ENCODE measurements at places on chromosomes 3 and 15.

GRCh38 chr3:186471771-186472170 lies 72.4 kb downstream of the CRYGS start:
- DNase-seq, result no peak

DNA sequence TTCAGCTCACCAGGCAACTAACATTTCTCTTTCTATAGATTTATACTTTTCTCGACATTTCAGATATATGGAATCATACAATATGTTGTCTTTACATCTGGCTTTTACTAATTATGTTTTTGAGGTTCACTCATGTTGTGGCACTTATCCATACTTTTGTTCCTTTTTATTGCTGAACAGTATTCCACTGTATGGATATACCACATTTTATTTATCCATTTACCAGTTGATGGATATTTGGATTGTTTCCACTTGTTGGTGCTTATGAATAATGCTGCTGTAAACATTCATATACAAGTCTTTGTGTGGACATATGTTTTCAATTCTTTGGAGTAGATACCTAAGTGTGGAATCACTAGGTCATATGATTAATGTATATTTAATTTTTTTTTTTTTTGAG lies 97.2 kb downstream of the LEKR1 start:
- no peak for DNase-seq

DNA sequence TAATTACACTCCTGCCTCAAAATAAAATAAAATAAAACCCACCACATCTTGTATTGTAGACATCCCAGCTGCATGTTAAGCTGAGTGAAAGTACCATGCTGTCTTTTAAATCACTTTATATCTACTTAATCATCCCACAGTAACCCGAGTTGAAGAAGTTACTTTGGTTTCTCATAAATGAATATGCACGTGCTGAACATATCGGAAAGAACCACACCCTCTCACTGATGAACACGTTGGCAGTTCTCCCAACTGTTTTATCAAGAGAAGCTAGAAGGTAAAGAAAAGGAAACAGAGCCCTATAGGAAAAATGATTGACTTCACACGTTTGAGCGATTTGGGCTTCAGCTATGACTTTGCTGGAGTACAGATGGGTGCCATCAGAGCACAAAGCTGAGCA lies 15.9 kb upstream of the TM4SF19 start:
- no peak for DNase-seq

- peak; percentile 20 for DNase-seq
Measured at GRCh38 chr3:123447749-123448517, 957 bp downstream of the ADCY5 start.

GRCh38 chr15:40593165-40593564 lies 884 bp upstream of the KNL1 start:
- no peak for DNase-seq

DNA sequence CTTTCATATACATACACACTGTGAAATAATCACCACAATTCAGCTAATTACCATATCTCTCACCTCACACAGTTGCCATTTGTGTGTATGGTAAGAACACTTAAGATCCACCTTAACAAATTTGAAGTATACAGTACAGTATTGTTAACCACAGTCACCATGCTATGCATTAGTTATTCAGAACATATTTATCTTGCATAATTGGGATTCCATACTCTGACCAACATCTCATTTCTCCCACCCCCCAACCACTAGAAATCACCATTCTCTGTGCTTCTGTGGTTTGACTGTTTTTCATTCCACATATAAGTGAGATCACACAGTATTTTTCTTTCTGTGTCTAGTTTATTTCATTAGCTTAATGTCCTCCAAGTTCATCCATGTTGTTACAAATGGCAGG lies 247.7 kb upstream of the CTNNB1 start:
- DNase-seq, result no peak

GRCh38 chr3:67437090-67437489 lies 217.3 kb downstream of the SUCLG2 start:
- no peak for DNase-seq

- no peak for DNase-seq
Measured at GRCh38 chr3:54950391-54951003, 22.6 kb upstream of the LRTM1 start.

- DNase-seq, result no peak
Measured at GRCh38 chr15:70059476-70060213, 38.1 kb downstream of the TLE3 start.

DNA sequence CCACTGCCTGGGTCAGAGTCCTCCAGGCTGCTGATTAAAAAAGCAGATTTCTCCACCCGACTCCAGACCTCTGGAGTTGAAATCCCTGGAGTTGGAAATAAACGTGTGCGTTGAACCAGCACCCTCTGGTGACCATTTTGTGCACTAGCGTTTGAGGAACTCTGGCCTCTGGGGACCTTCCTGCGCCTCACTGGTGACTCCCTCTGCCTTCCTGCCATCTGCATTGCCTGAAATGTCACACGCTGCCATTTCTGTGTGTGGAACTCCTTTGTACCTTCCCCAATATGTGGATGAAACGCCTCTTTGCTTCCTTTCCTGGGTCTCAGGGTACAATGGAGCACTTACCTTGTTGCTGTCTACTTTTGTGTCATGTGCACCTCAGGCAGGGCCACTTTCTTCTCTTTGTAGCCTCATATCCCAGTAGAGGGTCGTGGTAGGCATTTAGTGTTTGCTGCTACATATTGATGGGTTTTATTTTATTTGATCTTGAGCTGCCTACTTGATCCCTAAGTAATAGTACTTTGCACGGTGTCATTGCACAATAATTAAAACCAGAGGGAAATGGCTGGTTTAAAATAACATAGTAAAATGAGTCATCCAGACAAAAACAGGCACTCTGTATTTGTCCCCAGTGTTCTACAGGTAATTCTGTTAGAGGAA lies 56.8 kb downstream of the GPR171 start:
- DNase-seq, result peak; percentile 26

DNA sequence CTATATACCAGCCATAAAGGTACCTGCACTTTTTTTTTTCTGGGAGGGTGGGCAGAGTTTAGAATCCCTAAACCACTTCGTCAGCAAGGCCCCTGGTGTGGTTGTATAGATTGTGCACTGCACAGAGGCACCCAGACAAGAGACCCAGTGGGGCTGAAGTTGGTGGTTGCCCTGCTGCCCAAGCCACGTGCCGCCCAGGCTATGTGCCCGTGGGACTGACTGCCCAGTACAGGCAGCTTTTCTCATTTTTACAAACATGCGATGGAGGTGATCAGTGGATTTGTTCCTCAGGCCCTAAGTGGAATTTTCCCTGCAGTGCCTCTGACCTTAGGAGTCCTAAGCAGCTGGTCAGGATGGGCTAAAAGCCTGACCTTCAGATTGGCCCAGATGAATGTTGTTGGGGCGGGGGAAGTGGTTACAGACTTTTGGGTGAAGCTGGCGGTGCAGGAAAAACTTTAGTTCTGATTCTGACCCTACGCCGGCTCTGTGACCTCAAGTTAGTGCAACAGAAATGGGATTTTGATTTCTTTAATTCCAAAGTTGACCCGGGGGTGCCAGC lies 34.9 kb upstream of the LIMD1 start:
- no peak for DNase-seq

DNA sequence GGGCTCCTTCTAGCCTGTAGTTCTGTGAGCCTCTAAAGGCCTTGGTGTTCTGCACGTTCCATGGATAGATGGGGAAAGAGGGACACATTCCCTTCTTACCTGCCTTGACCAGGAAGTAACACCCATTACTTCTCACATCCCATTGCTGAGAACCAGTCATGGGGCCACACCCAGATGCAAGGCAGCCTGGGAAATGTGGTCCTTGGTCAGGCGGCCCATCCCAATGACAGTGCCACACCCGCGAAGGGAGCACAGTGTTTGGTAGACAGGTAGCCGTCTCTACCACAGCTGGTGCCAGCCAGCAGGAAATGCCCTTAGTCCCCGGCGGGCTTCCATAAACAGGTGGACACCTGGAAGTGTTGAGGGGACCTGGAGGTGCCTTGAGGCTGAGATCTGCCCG lies 23.2 kb upstream of the LCTL start:
- no peak for DNase-seq

GRCh38 chr3:37279856-37280255 lies 105.5 kb upstream of the LRRFIP2 start:
- DNase-seq, result no peak

GRCh38 chr15:69114331-69114928 lies 46.0 kb upstream of the GLCE start:
- no peak for DNase-seq

DNA sequence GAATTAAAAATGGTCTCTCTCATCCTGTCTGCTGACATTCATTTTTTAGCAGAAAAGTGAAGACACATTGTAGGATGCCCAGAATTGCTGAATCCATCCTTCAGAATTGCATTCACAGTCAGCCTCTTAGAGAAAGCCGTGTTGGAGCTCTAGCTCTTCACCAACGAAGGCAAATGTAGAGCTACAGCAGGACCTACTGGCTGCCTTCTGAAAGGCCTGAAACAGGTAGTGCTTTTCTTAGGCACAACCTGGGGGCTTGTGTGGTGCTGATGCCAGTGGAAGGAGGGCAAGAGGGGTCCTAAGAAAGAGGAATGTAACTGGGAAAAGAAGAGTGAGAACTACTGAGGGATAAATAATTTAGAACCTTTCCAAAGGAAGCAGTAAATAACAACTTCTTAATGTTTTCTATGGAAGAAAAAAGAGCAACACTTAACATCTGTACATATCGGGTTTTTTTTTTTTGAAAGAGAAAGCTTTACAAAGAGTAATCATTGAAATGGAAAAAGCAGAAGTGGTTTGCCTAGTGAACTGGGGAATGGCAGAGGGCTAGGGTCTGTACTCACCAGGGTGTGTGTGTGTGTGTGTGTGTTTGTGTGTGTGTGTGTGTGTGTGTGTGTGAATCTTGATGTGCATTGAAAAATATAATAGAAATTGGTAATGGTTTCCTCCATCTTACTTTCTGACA lies 297.8 kb downstream of the SATB1 start:
- no peak for DNase-seq

DNA sequence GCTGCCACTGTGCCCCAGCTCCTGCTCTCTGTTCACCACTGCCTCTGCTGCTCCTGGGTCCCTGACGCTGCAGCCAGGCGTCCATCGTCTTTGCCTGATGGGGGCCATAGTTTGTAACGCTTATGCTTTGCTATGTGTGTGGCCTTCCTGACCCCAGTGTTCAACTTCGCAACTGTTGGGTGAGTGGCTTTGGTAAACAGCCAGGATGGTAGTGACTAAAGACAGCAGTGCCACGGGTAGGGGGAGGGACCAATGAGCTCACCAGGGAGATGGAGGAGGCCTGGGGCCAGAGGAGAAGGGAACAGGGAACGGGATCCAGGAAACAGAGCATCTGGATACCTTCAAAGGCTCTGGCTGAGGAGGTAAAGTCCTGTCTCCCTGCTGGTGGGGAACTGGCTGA lies 75.9 kb upstream of the ALDH1L1 start:
- no peak for DNase-seq

DNA sequence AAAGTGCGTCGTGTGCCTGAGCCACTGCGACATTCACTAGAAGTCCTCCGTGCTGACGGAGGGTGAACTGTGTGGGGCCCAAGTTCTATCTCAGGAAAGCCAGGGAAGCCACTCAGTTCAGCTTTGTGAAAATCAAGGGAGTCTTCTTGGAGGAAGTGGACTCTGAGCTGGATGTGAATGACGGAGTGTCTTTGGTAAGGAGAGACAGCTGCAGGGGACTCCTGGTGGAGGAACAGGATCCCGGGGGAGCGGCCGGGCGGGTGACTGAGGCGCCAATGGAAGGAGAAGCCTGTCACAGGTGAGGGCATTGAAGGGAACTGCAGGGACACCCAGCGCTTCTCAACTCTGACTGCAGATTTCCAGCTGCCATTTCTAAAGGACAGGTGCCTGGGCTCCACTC lies 75.6 kb downstream of the APBA2 start:
- no peak for DNase-seq

GRCh38 chr3:177306252-177306651 lies 109.0 kb upstream of the TBL1XR1 start:
- no peak for DNase-seq

DNA sequence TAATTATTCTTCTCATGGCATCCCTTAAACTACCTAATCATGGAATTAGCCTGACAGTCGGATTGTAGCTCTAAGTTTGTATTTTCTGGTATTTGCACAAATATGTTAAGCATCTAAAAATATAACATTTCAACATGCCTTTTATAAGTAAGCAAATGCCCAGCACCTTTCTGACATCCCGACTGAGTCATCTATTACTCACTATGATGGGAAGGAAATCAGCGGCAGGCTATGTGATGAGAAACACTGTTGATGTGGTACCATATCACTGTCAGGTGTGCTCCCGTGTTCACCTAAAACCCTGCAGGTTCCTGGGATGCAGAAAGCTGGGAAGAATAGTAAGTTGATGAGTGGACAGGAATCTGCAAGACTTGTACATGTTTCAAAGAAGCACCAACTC lies 367.8 kb upstream of the IL12A start:
- no peak for DNase-seq

Measured in T-helper 9 cell (primary cell).